ENCODE measurements at places on chromosomes 1 and 21.
A peak's percentile ranks its signal among the peaks of the same experiment; 100 is the strongest.

- DNase-seq, result no peak
Observed at GRCh38 chr1:167263819-167264464, 43.3 kb downstream of the POU2F1 start.

GRCh38 chr21:41783476-41784180, 16.8 kb upstream of the RIPK4 start:
- DNase-seq, result no peak

- DNase-seq, result peak; percentile 13
Observed at GRCh38 chr1:174258148-174258550, 98.8 kb downstream of the RABGAP1L start.

GRCh38 chr1:204909109-204909508, 38.4 kb downstream of the NFASC start:
- no peak for DNase-seq

- no peak for DNase-seq
Observed at GRCh38 chr1:109292364-109292763, 9.4 kb upstream of the PSRC1 start.

- DNase-seq, result no peak
Observed at GRCh38 chr1:156157506-156157905, 4.1 kb downstream of the SEMA4A start.

- DNase-seq, result no peak
Observed at GRCh38 chr1:235851939-235852338, 14.8 kb downstream of the LYST start.

- no peak for DNase-seq
Observed at GRCh38 chr1:41282679-41283317, 40.7 kb upstream of the SCMH1 start.

- DNase-seq, result no peak
Observed at GRCh38 chr1:171884475-171884874, 43.2 kb downstream of the DNM3 start.

DNA sequence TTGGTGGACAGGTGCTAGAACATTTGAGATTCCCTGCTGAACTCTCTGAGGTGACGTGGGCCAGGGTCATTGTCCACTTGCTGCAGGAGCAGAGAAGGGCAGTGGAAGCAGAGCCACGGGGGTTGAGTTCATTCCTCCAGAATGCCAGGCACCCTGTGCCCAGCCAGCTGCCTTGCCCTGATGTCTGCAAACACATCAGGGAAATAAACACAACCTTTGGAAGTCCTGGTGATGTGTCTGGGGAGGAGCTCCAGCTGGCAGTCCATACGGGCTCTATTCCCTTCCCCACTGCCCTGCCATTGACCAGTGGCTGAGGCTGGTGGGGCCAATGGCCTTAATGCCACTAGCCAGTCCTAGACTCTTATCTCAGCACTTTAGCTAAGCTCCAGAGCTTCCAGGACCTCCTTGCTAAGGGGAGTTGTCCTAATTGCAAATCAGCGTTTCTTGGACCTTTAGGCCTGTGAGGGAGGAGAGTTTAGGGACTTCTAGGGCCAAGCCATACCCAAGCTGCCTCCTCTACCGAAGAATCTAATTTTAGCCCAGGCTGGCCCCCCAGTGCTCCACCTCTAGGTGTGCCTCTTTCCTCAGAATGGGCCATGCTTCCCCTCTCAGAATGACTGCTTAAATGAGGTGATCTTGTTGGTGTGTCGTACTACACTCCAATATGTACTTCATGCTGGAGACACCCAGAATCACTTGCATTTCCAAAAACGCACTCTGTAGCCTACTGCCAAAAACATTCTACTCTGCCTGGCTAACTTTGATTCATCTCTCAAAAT, 25.9 kb upstream of the MFSD2A start:
- DNase-seq, result no peak

GRCh38 chr1:229434005-229434640, at the start of gene ACTA1:
Gene ACTA1, minus strand, starts transcription at chr1:229434094. Its CDS starts 979 bp downstream, at chr1:229433115.
- DNase-seq, result no peak

Measured in smooth muscle cell of the brain vasculature (primary cell).